ENCODE measurements at places on chromosomes 5 and 9.

DNA sequence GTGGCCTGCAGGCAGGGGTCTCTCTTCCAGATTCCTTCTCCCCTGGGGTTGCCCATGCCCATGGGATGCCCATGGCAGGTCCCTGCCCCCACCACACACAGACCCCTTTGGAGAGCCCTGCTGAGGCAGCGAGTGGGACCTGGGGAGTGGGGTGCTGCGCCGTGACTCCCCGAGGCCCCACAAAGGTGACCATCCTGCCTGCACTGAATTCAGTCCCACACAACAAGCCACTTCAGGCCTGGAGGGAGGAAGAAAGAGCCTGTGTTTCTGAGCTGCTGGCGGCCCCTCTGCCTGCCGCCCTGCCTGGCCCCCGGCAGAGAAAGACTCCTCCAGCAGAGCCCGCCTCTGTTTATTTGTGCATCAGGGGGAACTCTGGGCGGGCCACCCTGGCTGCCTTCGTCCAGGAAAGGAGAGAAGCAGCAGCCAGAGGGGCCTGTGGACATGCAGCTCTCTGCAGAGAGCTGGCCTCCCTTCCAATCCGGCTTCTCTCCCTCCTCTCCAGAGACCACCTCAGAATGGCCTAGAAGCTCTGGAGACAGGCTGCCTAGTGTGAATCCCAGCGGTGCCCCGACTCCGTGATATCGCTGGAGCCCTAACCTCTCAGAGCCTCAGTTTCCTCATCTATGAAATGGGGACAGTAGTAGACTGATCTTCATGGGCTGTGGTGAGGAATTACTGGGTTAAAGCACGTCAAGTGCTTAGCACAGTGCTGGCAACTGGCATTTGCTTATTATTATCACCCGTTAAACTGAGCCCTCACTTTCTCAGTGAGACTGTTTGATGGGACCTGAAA is 72.9 kb downstream of the COL27A1 start:
- no peak for DNase-seq

GRCh38 chr9:77961541-77961940 is 70.1 kb downstream of the GNAQ start:
- no peak for DNase-seq

- DNase-seq = no peak
Observed at GRCh38 chr9:126348911-126349550, 22.4 kb downstream of the MVB12B start.

DNA sequence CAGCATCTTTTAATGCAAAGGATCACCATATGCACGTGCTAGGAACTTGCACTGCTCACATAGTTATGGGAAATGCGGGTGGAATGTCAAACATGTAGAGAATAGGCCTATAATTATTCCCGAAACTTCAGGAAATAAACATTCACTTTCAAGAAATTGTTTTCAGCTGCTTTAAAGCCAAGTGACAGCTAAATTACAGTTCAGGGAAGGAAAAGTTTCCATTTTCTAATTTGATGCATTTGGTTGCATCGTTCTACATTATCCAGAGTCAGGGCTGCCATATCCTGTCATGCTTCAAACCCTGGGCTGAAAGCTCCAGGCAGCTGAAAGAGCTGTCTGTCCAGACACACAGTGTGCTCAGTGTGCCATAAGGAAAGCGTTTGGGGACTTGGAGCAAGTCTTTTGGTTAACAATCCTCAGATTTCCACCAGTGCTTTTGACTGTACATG is 518.1 kb downstream of the CSNK1G3 start:
- no peak for DNase-seq

- DNase-seq = no peak
Observed at GRCh38 chr9:116763770-116764169, 76.7 kb downstream of the TRIM32 start.

- DNase-seq = no peak
Observed at GRCh38 chr9:34996905-34997279, 7.3 kb downstream of the DNAJB5 start.

DNA sequence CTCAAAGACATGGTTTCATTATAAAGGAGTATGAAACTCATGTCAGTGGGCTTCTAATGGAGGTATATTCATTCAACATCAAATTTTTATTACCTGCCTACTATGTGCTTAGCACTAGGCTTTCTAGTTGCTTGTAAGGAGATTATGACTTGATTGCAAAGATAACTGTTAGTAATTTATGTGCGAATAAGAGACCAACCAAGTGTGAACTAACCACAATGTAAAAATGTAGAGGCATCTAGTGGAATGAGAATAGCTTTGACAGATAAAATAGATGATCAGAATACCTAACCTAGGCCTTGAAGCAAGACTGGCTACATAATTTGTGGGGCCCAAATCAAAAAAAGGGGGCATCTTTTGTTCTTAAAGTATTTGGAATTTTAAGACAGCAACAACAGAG is 13.0 kb upstream of the PPP2R2B start:
- no peak for DNase-seq

GRCh38 chr5:44387921-44388320 is 1.3 kb downstream of the FGF10 start:
- DNase-seq = no peak

DNA sequence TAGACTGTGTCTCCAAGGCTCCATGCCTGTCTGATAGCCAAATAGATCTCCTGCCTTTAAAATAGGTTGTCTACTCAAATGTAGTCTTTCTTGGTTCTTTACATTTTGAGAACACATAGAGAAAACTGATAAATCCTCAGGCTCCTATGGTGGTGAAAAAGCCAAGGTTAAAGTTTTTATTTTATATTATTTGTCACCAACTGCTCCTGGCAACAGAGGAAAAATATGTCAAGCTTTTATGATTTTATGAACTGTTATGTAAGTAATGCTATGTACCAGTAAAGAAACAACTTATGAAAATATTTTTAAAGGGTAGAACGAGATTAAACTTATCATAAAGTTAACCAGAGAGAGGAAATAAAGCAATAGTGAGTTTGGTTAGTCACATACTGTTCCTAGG is 222.8 kb downstream of the NR2F1-AS1 start:
- no peak for DNase-seq

DNA sequence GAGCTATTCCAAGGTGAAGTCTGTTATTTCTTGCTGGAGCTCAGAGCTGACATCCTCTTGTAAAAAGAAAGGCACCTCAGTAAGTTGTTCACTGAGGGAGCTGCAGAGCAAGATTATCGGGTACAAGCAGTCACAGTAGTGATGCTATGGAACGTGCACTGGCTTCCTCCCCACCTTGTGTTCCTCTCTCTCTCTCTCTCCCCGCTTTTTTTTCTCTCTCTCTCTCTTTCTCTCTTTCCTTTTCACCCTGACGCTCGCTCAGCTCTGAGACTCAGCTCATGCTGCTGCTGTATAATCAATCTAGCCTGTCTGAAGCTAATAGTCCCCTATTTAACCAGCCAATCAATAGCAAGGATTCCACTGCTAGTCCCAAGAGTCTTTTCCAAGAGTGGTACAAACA is 587.6 kb upstream of the CDH18 start:
- no peak for DNase-seq

DNA sequence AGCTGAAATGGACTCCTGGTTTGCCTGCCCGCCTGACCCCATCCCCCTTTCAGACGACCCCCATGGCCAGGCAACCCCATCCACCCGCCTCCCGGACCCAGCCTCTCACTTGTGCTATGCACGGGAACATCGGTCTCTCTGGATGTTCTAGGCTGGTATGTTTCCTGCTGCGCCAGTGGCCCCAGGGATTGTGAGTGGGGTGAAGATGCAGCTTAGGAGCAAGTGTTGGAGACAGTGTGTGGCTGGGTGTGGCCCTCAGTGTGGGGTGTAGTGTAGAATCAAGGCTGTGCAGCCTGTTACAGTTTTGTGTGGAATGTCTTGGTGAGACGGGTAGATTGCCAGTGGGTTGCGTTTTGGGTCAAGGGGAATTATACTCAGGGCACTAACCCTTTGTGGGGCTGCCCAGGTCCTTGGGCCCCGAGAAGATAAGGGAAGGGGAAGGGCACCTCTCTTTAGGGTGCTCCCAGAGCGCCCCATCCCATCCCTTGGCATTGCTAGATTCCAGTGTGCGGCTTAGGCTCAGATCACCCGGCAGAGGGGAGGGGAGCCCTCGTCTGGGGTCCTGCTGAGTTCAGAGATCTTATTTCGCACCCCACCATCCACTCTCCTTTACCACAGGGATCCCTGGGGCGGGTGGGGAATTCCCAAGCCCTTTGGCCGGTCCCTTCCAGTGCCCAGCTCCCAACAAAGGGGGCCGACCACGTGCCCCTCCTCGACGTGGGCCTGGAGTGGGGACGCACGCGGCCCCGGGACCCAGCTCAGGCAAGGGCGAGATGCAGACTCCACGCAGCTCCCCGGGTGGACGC is 4.6 kb downstream of the IER5L start:
- no peak for DNase-seq
